Activated T-helper 17 cell treated with anti-CD3 and anti-CD28 coated beads, Interleukin-2, amount 50 U/mL, for 72 hours (primary cell): ENCODE measurements at places on chromosomes 16 and 17. TPM values are rescaled to one million over a fixed set of nuclear protein-coding genes. Genes with fewer than 3 reads are reported as not detected.

- ATAC-seq, result no peak
These were observed 37.2 kb downstream of the SMPD3 start for GRCh38 chr16:68411086-68411485.

DNA sequence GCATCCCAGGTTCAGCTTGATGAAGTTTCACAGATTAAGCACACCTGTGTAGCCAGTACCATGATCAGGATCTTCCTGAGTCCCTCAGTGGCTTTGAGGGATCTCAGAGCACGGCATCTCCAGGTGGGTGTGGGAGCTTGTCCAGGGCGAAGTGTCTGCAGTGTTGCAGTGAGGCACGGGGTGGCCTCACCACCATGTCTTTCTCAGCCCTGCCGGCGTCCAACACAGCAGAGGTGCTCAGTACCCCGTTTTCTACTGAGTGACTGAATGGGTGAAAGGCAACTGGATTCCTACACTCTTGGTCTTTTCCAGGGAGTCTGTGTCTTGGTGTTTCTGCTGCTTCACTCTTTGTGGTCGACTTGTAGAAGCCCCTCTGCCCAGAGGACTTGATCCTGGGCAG, 63.7 kb downstream of the MPRIP start:
- ATAC-seq, result no peak

- ATAC-seq, result no peak
These were observed 28.2 kb upstream of the KPNB1 start for GRCh38 chr17:47621293-47622179.

DNA sequence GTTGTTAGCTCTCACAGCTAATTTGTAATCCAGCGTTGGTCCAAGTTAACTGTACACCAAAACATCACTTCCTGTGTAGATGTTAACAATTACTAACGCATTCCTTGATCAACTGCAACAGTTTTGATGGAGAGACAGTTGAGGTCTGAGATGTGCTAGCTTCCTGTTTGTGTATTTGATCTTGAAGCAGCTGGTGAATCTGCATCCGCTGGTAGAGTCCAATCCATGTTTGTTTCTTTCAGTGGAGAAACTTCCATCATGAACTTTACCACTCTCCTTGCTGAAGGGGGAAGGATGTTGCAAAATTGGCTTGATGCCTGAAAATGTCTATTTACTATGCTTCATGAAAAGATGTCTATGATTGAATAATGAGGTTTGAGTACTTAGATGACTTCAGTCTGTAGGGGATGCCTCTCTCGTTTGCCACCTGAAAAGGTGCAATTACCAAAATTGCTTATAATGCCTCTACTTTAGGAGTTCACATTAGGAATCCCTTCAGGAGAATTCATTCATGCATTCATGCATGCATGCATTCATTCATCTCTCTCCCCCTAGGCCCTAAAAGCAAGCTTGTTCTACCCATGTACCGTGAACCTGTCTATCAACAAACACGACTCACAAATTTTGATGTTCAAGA, 39.6 kb upstream of the ZKSCAN2 start:
- no peak for ATAC-seq

DNA sequence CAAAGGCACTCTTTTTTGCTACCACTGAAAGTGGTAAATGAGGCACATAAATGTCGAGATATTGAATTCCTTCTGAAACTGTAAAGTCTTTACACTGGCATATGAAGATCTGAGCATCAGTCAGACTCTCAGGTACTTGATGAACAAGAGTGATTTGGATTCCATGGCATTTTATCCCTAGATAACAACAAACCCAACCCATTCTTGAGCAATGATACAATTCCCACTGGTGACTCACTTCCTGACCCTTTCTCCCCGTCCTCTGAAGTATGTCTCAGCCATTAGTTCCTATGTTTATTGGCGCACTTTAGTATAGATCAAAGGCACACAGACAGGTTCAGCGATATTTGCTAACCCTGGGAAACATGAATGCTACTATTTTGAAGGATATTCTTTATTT, 147.0 kb upstream of the RBFOX1 start:
- ATAC-seq, result no peak

DNA sequence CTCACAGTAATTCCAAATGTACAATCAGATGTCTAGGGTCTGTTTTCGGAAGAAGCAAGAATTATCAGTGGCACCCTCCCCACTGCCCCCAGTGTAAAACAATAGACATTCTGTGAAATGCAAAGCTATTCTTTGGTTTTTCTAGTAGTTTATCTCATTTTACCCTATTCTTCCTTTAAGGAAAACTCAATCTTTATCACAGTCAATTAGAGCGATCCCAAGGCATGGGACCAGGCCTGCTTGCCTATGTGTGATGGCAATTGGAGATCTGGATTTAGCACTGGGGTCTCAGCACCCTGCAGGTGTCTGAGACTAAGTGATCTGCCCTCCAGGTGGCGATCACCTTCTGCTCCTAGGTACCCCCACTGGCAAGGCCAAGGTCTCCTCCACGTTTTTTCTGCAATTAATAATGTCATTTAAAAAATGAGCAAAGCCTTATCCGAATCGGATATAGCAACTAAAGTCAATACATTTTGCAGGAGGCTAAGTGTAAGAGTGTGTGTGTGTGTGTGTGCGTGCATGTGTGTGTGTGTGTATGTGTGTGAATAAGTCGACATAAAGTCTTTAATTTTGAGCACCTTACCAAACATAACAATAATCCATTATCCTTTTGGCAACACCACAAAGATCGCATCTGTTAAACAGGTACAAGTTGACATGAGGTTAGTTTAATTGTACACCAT, 59.7 kb downstream of the HLF start:
- ATAC-seq, result no peak

DNA sequence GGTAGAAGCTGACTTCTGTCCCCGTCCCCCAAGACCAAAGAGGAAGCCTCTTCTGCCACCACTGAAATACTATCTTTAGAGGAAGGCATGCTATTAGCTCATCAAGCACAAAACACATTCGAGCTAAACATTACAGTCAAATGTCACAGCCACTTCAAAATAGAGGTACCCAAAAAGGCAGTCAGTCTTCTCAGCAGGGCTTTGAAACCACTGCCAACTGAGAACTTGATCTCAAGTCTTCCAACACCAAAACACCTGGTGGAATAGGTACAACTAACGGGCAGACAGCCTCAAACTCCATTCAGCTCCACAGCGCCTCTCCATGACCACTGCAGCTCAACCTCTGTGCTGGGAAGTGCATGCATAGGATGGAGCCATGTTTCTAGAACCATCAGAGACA, 36.0 kb downstream of the ZFHX3 start:
- no peak for ATAC-seq

ACE gene
- total RNA-seq, result 0.61 TPM

GRCh38 chr16:57759541-57760356, 24.2 kb downstream of the KATNB1 start:
- ATAC-seq, result peak; percentile 28

DNA sequence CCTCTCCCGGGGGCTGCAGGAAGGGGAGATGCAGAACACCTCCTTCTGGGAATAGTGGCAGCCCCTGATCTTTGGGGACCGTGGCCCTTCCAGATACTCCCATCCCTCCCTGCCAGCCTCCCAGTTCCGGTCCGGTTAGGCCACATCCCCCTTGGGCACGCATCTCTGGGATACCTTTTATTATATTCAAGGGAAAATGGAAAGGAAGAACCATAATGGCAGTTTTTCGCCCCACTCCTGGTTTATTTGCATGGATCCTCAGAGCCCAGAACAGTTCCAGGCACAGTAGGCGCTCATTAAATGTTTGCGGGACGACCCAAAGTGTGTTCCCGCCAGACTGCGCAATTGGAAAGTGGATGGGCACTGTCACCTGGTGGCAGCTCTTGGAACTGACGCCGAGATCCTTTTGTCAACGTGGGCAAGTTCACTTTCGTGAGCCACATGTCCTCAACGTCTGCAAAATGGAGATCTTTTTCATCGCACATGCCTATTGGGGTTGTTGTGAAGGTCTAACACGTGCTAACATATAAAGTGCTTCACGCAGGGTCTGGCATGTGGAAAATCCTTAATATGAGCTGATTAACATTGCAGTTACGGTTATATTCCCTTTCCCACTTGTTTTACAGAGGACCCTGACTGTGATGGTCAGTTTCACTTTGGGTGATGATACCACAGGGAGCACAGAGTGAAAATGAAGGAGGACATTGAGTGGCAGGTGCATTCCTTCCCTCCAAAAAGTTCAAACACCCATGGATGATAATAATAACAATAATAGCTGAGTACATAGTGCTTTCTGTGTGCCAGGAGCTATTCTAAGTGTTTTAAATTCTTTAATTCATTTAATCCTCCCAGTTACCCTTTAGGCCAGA, 1.7 kb upstream of the GPRC5B start:
- ATAC-seq, result peak; percentile 62

PIRT gene
- not detected for total RNA-seq

DNA sequence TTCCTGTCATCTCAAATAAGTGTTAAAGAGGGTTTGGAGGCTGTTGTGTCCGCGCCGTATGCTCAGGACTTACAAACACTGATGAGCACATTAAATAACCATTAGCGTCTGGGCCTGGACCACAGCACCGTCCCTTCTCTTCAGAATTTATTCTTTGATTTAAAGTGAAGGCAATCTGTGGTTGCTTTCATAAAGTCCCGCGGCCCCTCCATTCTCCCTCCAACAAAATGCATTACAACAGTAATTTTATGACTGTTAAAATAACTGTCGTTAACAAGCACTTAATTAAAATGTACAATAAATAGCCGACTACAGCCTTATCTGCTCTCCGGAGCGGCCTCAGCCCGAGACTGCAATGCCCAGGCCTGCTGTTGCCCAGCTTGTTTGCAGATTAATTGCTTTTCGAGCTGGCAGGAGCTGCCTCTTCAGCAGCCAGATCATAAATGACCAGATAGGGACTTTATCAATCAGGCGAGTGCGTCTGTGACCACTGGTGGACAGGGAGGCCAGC, 30.6 kb upstream of the IRX3 start:
- ATAC-seq, result no peak

- ATAC-seq, result no peak
These were observed 11.9 kb upstream of the DNASE1 start for GRCh38 chr16:3642397-3643094.

DNA sequence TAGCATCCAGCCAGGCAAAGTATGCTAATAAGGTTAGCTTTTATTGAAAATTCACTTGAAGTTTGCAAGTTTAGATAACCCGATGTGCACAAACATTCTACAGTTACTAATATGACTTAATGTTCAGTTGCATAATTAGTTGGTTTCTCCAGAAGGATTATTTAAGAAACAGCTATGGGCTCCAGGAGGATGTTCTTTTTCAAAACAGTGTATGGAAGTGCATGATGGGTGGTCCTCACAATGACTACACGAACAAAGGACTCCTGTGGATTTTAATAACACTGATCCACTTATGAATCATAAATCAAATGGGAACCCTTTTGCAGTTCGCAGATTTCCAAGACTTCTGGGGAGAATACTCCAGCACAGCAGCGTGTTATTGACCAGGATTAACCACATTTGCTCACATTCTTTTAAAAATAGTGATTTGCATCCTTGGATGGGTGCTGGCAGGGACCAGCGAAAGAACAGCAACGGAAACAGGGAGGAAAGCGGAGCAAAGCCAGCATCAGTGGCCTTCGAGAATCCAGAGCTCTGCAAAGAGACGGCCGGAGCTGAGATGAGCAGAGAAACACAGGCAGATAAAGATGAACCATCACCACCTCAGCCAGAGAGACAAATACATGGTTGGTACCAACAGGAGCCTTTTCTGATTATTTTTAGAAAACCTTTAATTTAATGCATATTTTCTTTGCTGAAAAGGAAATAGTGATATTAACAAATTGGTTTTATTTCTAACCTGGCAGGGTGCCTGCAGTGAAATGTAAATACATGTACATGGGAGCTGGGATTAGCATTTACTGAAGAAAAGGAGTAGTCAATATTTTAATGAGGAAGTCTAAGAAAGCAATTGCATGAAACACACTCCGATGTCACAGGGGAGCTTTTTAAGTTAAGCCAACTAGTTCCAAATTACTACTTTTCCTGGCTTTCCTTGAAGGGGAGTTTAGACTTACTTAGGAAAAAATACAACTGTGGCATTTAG, 623.2 kb upstream of the ZFHX3 start:
- no peak for ATAC-seq

DNA sequence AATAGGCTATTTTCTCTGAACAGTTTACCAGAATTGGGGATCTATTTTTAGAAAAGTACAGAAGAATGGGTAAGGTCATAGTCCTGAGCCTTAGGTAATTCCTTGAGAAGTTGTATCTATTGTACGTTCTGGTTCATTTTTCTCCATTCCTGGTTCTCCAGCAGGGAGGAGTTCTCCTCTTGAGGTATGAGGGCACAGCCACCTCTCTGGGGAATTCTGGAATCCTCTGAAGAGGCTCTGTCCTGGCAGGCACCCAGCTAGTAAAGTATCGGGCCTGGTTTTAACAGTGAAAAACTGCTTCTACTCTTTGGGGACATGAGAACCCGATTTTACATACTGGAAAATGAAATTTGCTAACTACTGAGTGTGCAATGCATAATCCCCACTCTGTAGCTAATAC, 19.6 kb upstream of the PMFBP1 start:
- ATAC-seq, result no peak

RAPGEFL1 gene
- 9.9 TPM for total RNA-seq

GRCh38 chr16:21227866-21228265, 5.6 kb upstream of the ANKS4B start:
- ATAC-seq, result no peak

- no peak for ATAC-seq
These were observed 2.3 kb upstream of the MAZ start for GRCh38 chr16:29804020-29804419.

GRCh38 chr17:75806822-75807500, 22.4 kb downstream of the UNK start:
- no peak for ATAC-seq

STXBP4 gene
- total RNA-seq, result 5.6 TPM

- ATAC-seq, result peak; percentile 96
These were observed 56.1 kb downstream of the B9D1 start for GRCh38 chr17:19306160-19307111.

WDR81 gene
- total RNA-seq, result 20.2 TPM

- peak; percentile 94 for ATAC-seq
These were observed 22.6 kb downstream of the SLC5A10 start for GRCh38 chr17:18974407-18975149.

C17orf50 gene
- not detected for total RNA-seq

- no peak for ATAC-seq
These were observed 22.8 kb downstream of the PITPNA start for GRCh38 chr17:1539811-1540210.
